NCI-H2081 treated with DMSO at 0.1 percent for 48 hours (cell line): ENCODE measurements at places on chromosomes 7 and 10.

DNA sequence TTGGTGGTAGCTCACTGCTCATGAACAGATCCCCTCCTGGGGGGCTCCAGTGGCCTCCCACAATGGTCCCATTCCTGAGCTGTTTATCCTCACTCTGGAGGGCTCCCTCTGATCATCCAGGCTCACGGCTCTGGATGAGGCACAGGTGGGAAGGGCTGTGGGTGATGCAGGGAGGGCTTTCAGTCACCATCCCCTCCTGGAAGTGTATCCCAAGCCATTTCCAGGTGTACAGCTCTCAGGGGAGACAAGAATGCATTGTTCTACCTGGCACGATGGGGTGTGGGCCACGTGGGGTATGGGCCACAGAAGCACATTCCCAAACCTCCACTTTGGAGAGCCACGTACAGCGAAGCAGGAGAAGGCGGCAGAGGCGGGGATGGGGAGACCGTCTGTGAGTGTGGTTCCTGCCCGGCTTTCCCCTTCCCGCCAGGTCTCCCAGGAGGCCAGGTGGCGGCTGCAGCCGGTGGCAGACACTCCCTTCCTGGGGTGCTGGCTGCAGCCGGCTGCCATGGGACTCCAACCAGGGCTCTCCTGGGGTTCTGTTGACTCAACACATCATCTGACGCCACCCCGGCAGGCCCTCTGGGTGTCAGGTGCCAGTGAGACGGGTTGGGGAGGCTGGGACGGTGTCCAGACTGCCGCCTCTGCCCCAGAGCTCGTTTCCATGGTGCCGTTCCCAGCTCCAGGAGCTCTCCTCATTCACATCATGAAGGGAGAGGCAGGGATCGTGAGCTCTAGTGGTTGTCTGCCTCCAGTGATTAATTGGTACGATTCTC lies 169.7 kb upstream of the RHEB start:
- peak; percentile 85 for DNase-seq

DNA sequence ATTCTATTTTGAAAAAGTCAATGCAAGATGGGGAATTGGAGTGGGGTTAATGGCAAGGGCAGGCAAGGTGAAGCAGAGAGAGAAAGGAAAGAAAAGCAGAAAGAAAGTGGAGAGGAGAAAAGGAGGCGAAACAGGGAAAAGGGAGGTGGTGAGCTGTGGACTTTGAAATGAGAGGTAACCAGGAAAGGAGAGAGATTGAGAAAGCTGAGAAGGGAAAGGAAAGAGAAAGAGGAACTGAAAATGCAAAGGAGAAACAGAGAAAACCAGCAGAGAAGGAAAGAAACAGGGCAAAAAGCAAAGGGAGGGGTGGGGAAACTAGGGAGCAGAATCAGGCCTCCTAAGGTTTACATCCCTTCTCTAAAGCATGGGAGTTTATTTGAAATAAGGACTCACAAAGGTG lies 72.5 kb upstream of the TPK1 start:
- DNase-seq = no peak

GRCh38 chr10:31083765-31084184 lies 52.1 kb upstream of the ZNF438 start:
- DNase-seq = peak; percentile 2

DNA sequence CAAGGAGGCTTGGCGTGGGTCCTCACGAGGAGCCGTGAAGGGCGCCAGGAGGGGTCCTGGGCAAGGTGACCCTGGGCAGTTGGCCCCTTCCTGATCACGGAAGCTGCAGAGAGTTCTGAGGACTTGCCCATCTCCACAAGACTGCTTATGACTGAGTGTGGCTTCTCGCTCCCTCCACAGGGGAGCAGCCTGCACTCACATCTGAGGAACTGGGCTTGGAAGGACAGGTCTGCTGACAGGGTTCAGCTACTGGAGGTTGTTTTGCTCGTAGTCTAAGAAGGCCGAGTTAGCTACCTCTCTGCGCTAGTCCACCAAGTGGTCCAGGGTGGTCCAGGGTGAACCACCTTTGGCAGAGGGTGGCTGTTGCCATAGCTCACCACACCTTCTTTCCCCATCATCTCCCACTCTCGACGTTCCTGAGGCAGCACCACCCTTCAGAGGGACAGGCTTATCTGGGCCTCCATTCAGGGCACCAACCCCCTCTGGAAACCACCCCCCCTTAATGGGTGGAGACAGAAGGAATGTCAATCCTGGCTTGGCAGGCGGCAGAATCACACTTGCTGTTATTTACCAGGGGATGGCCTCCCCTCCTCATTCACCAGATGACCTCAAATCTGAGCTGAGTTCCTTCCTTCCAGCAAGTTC lies 38.2 kb downstream of the FAM53B start:
- DNase-seq = no peak

DNA sequence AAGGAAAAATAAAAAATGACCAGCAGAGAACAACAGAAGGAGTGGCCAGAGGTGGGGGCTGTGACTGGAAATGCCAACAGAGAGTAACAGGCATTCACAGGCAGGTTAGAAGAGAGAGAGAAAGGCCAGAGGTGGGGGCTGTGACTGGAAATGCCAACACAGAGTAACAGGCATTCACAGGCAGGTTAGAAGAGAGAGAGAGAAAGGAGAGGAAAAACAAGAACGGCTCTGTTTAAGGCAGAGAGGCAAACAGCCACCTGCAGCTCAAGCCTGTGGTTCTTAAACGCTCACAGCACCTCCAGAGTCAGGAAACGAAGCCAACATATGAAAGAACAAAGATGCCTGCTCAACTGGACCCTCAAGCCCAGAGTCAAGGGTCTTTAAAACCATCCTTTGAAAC lies 39.5 kb upstream of the DGKI start:
- no peak for DNase-seq

DNA sequence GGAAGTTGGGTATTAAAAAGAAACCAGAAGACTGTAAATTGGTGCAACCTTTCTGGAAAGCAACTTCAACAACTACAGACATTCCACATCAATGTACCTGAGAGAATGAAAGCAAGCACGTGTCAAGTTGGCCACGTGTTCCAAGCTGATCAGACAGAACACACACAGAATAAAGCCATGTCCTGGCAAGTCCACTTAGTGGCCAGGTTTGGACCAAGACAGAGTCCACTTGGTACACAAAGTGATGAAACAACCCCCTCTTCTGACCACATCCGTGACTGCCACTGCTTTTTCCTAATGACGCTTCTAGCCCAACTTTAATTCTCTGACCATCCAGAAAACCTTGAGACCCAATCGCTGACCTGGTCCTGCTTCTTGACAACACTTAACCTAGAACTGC lies 109.4 kb downstream of the ABLIM1 start:
- no peak for DNase-seq

GRCh38 chr7:153641199-153641598 lies 411.0 kb upstream of the DPP6 start:
- no peak for DNase-seq

DNA sequence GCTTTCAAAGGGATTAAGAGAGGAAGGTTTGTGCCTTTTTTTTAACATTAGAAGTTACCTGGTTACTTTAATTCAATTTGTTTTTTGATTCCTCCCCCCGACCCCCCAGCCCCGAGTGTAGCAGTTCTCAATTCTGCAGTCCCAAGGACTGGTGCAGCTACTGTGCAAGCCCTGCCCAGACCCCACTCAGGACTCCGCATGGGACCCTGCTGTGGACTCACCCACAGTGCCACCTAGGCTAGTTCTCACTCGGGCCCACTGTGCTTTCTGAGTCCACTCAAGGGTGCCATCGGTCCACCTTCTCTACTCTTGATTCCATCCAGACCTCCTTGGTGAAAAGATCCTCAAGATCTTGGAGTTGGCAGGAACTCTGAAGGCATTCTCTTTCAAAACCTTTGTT lies 77.4 kb downstream of the VOPP1 start:
- no peak for DNase-seq

- DNase-seq = no peak
Observed at GRCh38 chr7:81811956-81812865, 42.4 kb upstream of the HGF start.

- no peak for DNase-seq
Observed at GRCh38 chr7:105587909-105588635, 6.8 kb upstream of the EFCAB10 start.

- DNase-seq = no peak
Observed at GRCh38 chr7:123929655-123930054, 4.6 kb downstream of the SPAM1 start.

GRCh38 chr10:62426086-62426485 lies 51.9 kb downstream of the ZNF365 start:
- no peak for DNase-seq

GRCh38 chr10:43648095-43648397 lies 635 bp downstream of the ZNF32 start:
- no peak for DNase-seq

- no peak for DNase-seq
Observed at GRCh38 chr10:44143556-44143955, 241.3 kb downstream of the CXCL12 start.

GRCh38 chr7:131649879-131650278 lies 93.5 kb upstream of the PODXL start:
- no peak for DNase-seq

DNA sequence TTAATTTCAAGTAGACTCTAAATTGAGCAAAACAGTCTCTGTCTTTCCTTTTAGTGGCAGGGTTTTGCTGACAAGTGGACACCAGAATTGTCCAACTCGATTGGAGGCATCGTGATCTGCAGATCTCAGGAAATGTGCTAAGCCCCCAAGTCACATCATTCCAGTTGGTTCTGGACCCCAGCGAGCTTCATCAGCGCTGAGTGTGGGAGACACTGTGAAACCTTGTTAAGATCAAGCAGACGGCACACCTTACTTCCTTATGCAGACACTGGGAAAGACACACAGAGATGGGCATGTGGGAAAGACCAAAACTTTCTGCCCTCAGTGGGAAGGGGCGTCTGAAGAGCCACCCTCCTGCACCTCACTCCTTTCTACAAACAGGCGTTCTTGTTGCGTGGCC lies 440.8 kb downstream of the GLRX3 start:
- no peak for DNase-seq
